ENCODE measurements at places on chromosomes 7 and 10.

DNA sequence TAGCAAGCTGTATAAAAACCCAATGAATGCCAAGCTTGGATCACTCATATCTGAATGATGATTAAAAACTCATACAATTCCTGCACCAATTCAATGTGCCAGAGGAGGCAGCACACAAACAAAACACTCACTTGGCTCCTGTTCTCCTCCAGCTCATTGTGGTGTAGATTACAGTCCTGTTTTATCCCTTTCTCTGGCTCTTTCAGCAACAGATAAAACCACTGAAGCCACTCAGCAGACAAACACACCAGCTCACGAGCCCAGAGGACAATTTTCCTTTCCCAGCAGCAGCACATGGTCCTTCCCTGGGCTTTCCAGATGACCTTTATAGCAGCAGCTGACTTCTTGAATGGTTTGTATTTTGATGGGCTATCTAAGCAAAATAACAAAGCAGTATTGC is 107.3 kb upstream of the STARD3NL start:
- no peak overlapping the region for H3K27ac ChIP-seq
- H3K36me3 ChIP-seq, result no peaks in the 10 kb centered on the region
- no peak for DNase-seq
- no peaks in the 10 kb centered on the region for H3K4me1 ChIP-seq

- no peaks in the 10 kb centered on the region for H3K4me1 ChIP-seq
- no peak for DNase-seq
- H3K27me3 ChIP-seq, result peaks cover 2% of the 10 kb centered on the region
- H3K27ac ChIP-seq, result no peak overlapping the region
- H3K4me3 ChIP-seq, result no peak overlapping the region
These were observed 61.0 kb downstream of the PLPP4 start for GRCh38 chr10:120517881-120518484.

DNA sequence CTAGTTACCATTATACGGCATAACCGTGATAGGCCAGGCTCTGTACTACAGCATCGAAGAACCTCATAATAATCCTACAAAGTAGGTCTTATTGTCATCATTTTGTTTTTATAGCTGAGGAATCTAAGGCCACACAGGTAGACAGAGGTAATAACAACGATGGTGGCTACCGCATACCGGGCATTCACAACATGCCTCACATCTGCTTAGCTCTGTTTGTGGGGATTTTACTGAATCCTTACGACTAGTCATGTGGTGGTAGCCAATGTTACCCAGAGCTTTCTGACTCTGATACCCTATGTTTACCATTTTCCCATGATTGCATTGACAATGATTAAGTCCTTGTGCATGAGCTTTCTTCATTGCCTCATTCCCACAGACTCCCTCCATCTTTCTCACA is 269.4 kb downstream of the TCF7L2 start:
- no peaks in the 10 kb centered on the region for H3K36me3 ChIP-seq
- H3K27me3 ChIP-seq, result peaks cover 24% of the 10 kb centered on the region
- H3K4me3 ChIP-seq, result no peak overlapping the region
- H3K27ac ChIP-seq, result no peak overlapping the region
- DNase-seq, result no peak

- H3K36me3 ChIP-seq, result no peaks in the 10 kb centered on the region
- H3K4me1 ChIP-seq, result peaks cover 11% of the 10 kb centered on the region
- H3K4me3 ChIP-seq, result peak overlapping the region; percentile 85
- peaks cover 48% of the 10 kb centered on the region for H3K27me3 ChIP-seq
- DNase-seq, result no peak
These were observed 9.4 kb downstream of the HHEX start for GRCh38 chr10:92699193-92699517.

DNA sequence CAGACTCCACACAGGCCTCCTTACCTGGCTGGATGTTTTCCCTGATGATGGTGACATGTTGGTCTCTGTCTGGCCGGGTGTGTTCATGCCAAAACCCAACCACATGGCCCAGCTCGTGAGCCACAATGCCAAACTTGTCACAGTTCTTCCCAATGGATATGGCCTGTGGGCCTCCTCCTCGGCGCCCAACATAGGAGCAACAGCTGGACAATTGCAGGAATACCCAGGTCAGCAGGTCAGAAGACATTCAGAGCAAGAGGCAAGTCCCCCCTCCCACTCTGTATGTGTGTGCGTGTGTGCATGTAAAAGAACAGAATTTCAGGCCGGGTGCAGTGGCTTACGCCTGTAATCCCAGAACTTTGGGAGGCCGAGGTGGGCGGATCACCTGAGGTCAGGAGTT is 63.7 kb upstream of the OPALIN start:
- peaks cover 8% of the 10 kb centered on the region for H3K27me3 ChIP-seq
- no peak for DNase-seq
- no peak overlapping the region for H3K4me3 ChIP-seq
- no peaks in the 10 kb centered on the region for H3K4me1 ChIP-seq
- no peaks in the 10 kb centered on the region for H3K36me3 ChIP-seq
- no peak overlapping the region for H3K27ac ChIP-seq
